ENCODE measurements at places on chromosomes 5 and 9.

DNA sequence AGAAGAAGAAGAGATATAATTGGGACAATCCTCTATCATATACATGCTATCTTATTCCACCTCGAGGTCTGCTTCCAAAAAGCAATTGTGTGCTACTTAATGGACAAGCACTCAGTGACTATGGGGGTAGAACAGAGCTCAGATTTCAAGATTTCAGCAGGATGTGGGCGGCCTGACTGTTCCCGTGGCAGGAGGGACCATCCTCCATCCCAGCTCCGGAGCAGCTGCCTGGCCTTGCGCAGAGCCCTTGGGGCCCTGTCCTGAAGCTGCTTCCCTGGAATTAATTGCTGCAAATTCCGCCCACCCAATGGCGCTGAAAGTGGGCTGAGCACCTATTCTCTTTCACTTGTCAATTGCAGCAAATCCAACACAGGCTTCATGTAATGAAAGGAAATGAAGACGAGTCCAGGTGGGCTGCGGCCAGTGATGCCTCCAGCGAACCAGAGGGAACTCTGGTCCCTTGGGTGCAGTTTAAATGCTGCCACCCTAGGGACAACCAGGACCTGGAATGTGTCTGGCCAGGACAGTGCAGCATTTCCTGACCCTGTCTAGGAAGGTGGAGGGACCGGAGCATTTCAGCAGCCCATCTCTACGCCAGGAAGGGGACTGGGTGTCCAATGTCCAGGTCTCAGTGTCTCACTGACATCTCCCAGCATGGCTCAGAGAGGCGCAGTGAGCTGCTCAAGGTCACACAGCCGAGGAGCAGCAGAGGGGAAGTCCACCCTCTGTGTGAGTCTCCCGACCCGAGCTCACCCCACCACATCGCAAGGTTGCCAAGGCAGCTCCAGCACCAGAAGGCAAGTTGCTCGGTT lies 50.5 kb upstream of the FCN1 start:
- no peak for DNase-seq

GRCh38 chr9:83491995-83492394 lies 46.2 kb downstream of the FRMD3 start:
- DNase-seq = no peak

GRCh38 chr5:88555674-88556073 lies 287.0 kb upstream of the TMEM161B start:
- DNase-seq = no peak

- DNase-seq = no peak
Observed at GRCh38 chr9:75130621-75131230, 42.4 kb downstream of the OSTF1 start.

- no peak for DNase-seq
Observed at GRCh38 chr5:14155739-14156138, 12.6 kb downstream of the TRIO start.

- no peak for DNase-seq
Observed at GRCh38 chr5:127556609-127557334, 39.3 kb downstream of the PRRC1 start.
